ENCODE measurements at places on chromosomes 2 and 18. TPM values are rescaled to one million over a fixed set of nuclear protein-coding genes. Genes with fewer than 3 reads are reported as not detected.

OTOF gene
- total RNA-seq = 0.19 TPM

UNC80 gene
- total RNA-seq = 2.8 TPM

DNA sequence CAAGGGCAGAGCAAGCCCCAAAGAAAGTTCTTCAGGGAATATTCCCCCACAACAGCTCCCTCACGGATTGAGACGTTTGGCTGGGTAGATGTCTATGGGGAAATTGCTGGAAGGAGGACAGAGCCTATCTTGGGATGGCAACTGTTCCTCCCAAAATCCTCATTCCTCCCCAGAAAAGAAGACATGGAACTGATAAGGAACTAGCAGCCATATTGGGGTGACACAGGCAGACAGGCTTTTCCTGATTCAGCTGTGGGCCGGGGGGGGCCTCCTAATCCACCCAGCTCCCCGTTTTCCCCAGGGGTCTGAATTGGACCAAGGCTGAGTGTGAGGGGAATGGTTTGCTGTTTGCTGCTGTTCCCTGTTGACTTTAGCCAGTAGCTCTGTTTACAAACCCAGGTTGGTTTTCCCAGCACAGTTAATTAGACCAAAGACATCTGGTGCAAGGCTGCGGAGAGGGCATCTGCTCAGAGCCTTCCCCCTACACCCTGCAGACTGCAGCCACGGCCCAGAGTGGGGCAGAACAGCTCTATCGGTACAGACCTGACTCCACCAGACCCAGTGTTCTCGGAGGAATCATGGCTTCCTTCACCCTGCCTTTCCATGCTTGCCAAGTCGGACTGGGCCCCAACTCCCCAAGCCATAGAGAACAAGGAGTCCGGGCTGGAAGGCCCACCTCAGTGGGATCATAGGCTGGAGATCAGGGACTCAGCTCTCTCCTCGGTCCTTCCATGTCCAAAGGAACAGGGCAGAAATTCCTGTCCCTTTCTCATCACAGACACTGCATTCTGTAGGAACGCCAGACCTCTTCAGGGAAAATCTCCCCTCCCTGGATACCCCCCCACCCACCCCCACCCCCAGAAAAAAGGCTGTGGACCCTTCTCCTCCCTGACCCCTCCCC, 1.7 kb upstream of the PKDCC start:
- H3K27me3 ChIP-seq = peaks cover 5% of the 10 kb centered on the region
- DNase-seq = no peak
- H3K27ac ChIP-seq = peak overlapping the region; percentile 12
- peak overlapping the region; percentile 96 for H3K4me3 ChIP-seq
- no peaks in the 10 kb centered on the region for H3K36me3 ChIP-seq
- peaks cover 72% of the 10 kb centered on the region for H3K4me1 ChIP-seq

DNA sequence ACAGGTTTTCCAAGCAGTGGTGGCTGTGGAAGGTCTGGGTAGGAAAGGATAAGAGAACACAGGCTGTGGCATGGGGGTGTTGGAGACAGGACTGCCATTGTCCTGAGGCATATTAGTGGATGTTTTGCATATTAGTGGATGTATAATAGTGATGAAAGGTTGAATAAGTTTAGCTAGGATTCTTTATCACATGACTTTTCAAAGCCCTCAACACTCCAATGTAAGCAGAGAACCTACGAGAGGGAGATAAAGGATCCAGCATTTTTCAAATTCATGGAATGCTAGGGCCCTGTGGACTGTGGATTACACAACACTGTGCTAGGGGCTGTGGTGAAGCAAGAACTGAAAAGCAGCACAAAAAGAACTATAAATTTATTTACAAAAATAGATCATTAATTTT, 63.2 kb downstream of the POLE4 start:
- no peaks in the 10 kb centered on the region for H3K27me3 ChIP-seq
- H3K4me1 ChIP-seq = peaks cover 7% of the 10 kb centered on the region
- no peaks in the 10 kb centered on the region for H3K36me3 ChIP-seq
- no peak overlapping the region for H3K4me3 ChIP-seq

DNA sequence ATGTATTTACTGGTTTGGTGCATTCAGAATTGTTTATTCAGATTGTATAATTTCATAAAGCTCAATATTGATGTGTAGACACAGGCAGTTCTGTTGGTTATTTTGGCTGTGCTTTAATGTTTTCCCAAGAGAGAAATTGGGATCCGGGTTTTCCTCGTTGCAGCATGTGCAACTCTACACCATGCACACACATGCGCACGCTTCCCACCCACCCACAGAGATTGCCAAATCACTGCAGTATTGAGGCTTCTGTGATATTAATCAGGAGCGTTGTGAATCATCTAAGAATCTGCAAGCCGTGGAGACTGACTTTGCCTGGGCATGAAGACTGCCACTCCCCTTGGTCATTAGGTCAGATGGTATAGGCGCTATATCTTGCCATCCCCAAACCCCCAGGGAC, 571.5 kb downstream of the SLC4A3 start:
- H3K4me3 ChIP-seq = no peak overlapping the region
- H3K27ac ChIP-seq = no peak overlapping the region
- no peaks in the 10 kb centered on the region for H3K27me3 ChIP-seq

GRCh38 chr2:75569546-75569945, 8.8 kb upstream of the EVA1A start:
- peaks cover 17% of the 10 kb centered on the region for H3K4me1 ChIP-seq
- DNase-seq = no peak
- no peak overlapping the region for H3K4me3 ChIP-seq
- no peaks in the 10 kb centered on the region for H3K36me3 ChIP-seq

ACADL gene
- total RNA-seq = not detected

CDK5R2 gene
- total RNA-seq = 1.7 TPM

UGT1A4 gene
- total RNA-seq = not detected

CPS1 gene
- 7.9 TPM for total RNA-seq

GRCh38 chr18:76273036-76273545, 222.0 kb downstream of the ZNF516 start:
- no peak overlapping the region for H3K27ac ChIP-seq
- H3K4me1 ChIP-seq = peaks cover 8% of the 10 kb centered on the region
- H3K36me3 ChIP-seq = no peaks in the 10 kb centered on the region
- no peak for DNase-seq
- peaks cover 8% of the 10 kb centered on the region for H3K27me3 ChIP-seq

GRCh38 chr2:38522754-38523349, 79.9 kb downstream of the HNRNPLL start:
- no peak overlapping the region for H3K4me3 ChIP-seq
- H3K4me1 ChIP-seq = peaks cover 17% of the 10 kb centered on the region
- no peak overlapping the region for H3K27ac ChIP-seq
- H3K36me3 ChIP-seq = no peaks in the 10 kb centered on the region
- peaks cover 3% of the 10 kb centered on the region for H3K27me3 ChIP-seq

DNA sequence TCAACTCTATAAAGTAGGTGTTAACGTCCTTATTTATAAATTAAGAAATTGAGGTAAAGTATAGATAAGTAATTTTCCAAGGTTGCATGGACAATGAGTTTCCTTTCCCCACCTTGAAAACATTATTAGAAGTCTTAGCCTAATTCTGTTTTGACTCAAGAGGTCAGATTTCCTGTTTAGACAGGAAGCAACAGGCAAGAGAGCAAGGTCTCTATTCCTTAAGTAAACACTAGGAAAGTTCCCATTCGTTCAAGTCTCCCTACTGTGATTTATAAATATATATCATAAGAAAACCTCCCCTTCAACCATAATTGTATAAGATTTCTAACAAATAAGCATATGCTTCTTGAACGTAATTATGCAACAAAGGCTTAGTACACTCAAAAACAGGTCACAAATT, 40.3 kb downstream of the CLASP1 start:
- H3K27ac ChIP-seq = no peak overlapping the region
- no peak for DNase-seq
- no peak overlapping the region for H3K4me3 ChIP-seq
- H3K27me3 ChIP-seq = no peaks in the 10 kb centered on the region

DNA sequence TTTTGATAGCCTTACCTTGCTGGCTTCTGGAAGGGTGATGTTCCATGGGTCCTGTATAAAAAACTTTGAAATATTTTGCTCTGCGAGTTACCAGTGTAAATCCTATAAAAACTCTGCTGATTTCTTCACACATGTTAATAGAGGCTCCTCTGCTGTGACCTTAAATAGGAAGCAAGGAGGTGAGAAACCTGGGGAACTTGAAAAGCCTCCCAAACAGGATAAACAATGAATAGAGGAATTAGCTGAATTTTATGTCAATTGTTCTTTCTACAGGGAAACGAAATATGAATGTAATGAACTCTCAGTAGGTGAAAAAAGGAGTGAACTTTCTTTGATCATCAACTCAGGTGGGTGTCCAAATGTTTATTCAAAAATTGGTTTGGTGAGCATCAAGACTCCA, 10.8 kb upstream of the CCL20 start:
- no peak for DNase-seq
- no peak overlapping the region for H3K27ac ChIP-seq
- no peaks in the 10 kb centered on the region for H3K36me3 ChIP-seq
- H3K27me3 ChIP-seq = no peaks in the 10 kb centered on the region

DNA sequence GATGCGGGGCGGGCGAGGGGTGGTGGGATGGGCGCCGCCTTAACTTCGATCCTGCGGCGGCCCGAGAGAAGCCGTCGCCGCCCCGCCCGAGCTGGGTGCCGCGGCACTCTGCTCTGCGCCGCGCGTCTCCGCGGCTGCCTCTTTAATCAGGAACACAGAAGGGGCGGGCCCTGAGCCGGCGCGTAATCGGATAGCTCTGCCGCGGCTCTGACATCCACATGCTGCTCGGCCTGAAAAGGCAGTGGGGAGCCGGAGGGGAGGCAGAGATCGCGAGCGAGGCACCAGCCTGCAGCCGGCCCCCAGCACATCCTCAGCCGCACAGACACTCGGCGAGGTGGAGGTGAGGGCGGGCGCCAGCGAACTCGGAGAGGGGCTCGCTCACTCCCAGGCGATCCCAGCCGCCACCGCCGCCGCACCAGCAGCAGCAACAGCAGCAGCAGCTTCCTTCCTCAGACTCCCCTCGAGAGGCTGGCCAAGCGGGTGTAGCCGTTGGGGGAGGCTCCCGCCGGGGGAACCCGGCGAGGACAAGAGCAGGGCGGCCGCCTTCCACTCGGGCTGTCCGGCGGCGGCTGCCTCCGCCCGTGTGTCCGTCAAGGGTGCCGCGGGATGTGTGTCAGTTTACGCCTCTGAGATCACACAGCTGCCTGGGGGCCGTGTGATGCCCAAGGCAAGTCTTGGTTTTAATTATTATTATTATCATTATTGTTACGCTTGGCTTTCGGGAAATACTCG, at the start of gene NRP2:
Gene NRP2, plus strand, starts transcription at position 263 of the 732 bp plus-strand sequence. CDS start 790 bp downstream, outside the sequence.
- H3K27me3 ChIP-seq = peaks cover 48% of the 10 kb centered on the region
- no peaks in the 10 kb centered on the region for H3K36me3 ChIP-seq
- peak within 1 kb of the TSS; percentile 95 for H3K27ac ChIP-seq
- peaks cover 63% of the 10 kb centered on the region for H3K4me1 ChIP-seq
- H3K4me3 ChIP-seq = peak within 1 kb of the TSS; percentile 96

- H3K4me1 ChIP-seq = peaks cover 6% of the 10 kb centered on the region
- no peak overlapping the region for H3K4me3 ChIP-seq
- H3K36me3 ChIP-seq = no peaks in the 10 kb centered on the region
- H3K27me3 ChIP-seq = peaks cover 46% of the 10 kb centered on the region
- DNase-seq = no peak
Measured at GRCh38 chr2:170404846-170405245, 226.9 kb downstream of the MYO3B start.

DNA sequence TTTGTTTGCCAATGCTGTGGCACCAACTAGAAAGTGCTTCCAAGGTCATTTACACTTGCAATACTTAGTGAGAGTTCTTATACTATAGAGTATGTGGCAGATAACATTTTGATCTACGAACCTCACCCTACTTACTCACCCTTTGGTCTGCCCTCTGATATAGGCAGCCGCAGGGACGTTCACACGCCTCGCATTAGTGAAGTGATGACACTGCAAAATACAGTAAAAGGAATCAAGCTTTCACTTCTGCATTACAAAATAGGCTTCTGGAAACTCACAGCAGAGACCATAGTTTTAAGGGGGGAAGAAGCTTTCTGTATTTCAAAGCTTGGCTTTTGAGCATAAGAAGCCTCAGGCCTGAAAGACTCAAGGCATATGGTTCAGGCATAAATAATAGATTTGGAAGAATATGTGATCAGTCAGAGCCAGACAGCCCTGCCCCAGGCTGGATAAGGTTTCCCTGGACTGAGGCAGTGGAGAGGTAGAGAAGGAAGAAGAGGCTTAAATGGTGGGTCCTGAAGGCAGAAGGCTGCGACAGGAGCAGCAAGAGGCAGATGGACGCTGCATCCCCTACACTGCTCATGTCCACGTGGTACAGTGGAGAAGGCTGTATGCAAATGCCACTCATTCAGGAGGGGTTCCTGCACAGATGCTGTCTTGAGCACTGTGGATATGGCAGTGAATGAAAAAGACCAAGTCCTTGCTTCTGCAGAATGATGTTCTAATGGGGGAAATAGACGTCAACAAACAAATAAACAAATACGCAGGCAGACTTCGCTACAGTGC, 63.1 kb downstream of the FECH start:
- H3K27me3 ChIP-seq = no peaks in the 10 kb centered on the region
- H3K36me3 ChIP-seq = no peaks in the 10 kb centered on the region
- H3K4me3 ChIP-seq = no peak overlapping the region
- no peak for DNase-seq

GRCh38 chr2:126356631-126357030, 299.3 kb upstream of the GYPC start:
- H3K4me3 ChIP-seq = no peak overlapping the region
- H3K4me1 ChIP-seq = no peaks in the 10 kb centered on the region
- H3K27ac ChIP-seq = no peak overlapping the region
- H3K36me3 ChIP-seq = no peaks in the 10 kb centered on the region
- no peaks in the 10 kb centered on the region for H3K27me3 ChIP-seq
- DNase-seq = no peak

DNA sequence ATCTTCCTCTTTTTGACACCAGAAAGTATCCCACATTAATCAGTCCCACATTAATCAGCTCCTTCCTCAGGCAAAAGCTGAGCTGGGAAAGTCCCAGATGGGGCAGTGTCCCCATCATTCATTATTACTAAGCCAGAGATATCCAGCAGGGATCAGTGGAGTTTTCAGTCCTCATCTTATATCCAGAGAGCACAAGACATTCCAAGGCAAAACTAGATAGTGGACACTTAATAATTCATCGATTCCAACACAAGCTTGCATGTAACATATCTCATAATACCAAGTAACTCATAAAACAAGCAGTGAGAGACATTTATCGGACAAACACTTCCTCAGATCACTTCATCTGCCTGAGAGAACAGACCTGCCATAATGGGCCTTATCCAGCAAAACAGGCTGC, 53.1 kb downstream of the MCFD2 start:
- H3K4me1 ChIP-seq = no peaks in the 10 kb centered on the region
- no peak overlapping the region for H3K27ac ChIP-seq
- no peak for DNase-seq
- H3K36me3 ChIP-seq = peaks cover 2% of the 10 kb centered on the region
- H3K27me3 ChIP-seq = peaks cover 6% of the 10 kb centered on the region

DNA sequence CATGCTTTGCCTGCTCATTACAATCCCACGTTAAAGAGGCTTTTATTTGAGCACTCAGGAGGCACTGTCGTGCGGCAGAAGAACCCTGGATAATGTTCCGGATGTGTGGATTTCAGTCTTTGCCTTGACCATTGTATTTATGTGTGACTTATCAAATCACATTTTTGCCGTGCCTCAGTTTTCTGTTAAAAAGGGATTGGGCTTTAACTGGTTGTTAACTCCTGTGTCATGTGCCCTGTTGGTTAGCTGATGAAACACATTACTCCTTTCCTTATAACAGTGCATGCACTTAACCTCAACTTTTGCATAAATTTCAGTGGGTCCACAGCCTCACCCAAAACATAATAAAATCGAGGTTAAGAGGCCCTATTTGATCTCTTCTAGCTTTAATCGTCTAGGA, 52.7 kb downstream of the NAB1 start:
- DNase-seq = no peak
- no peaks in the 10 kb centered on the region for H3K27me3 ChIP-seq
- no peak overlapping the region for H3K4me3 ChIP-seq
- no peak overlapping the region for H3K27ac ChIP-seq
- peaks cover 12% of the 10 kb centered on the region for H3K4me1 ChIP-seq
- H3K36me3 ChIP-seq = no peaks in the 10 kb centered on the region
